ENCODE measurements at places on chromosomes 1 and 21. TPM values are rescaled to one million over a fixed set of nuclear protein-coding genes. Genes with fewer than 3 reads are reported as not detected.

Gene TXLNA
- total RNA-seq, result 88.9 TPM

Gene ADAMTS1
- total RNA-seq, result 300 TPM

Gene SORT1
- total RNA-seq, result 79.1 TPM

Gene ODF2L
- total RNA-seq, result 19.7 TPM

Gene SLAMF7
- total RNA-seq, result not detected

Gene KCNA2
- not detected for total RNA-seq

Gene COL11A1
- total RNA-seq, result 261 TPM

DNA sequence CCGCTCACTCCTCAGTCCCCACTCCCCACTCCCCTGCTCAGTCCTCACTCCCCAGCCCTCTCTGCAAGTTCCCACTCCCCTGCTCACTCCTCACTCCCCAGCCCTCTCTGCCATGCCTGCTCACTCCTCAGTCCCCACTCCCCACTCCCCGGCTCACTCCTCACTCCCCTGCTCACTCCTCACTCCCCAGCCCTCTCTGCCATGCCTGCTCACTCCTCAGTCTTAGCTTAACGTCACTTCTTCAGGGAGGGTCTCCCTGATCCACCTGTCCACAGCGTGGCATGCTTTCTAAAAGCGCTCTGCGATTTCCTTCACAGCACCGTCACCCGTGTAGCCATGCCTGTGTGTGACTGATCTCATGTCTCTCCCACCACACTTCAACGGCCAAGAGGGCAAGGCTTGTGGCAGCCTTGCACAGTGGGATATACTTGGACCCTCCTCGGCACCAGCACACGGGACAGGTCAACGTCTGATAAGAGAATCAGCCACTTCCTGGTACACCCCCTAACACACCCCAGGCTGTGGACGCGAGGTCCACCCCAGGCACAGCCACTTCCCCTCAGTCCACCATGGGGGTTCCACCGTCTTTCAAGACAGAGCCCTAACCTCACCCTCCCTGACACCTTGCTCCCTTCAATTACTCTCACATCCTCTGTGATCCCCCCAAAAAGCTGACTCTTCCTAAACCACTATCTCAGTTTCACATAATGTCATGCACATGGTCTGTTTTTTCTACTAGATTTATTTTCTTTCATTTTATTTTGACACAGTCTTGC is 14.0 kb downstream of the PRDM15 start:
- DNase-seq, result no peak

DNA sequence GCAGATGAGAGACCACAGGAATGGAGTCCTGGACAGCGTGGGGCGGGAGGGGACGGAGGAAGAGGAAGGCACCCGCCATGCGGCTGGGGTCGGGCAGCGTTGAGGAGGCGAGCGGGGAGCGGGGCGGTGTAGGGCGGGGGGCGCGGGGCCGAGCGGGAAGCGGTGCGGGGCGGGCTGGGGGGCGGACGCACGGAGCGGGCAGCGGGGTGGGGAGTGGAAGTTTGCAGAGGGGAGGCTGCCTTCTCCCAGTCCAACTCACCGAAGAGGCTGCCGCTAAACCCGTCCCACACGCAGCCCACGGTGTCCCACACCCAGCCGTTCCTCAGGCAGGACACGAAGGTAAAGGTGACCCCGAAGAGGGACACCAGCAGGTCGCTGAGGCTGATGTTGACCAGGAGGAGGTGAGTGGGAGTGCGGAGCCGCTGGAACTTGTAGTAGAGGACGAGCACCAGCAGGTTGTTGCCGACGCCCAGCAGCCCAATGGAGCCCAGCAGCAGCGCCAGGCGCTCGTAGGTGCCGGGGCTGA is 483 bp downstream of the CHML start:
- DNase-seq, result peak; percentile 11

DNA sequence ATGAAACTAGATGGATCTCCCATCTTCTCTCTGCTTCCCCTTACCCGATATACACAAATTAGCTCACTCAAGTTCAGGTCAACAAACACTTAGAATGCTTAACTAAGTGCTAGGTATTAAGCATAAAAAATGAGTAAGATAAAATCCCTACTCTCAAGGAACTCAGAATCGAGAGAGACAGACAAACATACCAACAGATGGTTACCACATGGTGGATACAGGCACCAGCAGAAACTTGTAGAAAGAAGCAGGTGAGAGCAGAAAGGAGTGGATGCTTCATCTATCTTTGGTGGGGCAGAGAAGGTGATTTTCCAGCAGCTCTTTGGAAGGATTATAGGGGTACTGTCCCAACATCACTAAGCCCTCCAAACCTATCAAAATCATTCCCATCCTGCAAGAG is 32.2 kb downstream of the C8B start:
- no peak for DNase-seq

DNA sequence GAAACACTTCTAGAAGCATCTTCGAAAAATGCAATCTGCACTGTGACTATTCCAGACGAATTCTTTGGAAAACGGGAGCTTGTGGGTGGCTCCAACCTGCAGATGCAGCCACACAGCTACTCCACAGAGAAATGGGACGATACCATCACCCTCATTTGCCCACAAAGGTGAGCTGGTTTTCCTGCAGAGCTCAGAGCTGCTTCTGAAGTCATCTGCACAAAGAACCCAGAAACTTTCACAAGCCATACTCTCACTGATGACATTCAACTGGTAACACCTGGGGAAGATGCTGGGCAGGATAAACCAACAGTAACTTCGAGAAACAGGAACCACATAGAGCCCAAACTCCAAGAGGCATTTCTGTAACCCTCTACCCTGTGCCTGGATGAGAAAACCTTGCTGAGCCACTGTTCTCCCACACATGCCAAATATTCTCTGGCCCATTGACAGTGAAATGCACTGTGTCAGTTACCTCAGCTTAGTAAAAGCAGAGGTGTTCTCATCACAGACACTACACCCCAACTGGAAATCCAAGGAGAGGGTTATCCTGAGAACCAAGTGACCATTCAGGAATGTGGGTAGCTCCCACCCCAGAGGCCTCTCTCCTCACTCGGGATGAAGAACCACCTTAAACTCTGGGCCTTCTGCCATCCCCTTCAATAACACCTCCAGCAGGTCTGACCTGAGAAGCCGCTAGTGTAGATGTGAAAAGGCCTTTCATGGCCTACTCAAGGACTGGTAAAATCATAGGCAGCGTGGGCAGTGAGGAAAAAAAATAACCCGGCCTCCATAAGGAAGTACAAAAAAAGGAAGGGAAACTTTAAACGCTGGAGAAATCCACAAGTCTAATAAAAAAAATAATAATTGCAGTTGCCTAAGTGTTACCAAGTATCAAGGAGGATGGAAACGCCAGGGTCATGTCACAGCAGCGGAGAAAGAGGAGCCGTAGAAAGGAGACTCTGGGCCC is 56.7 kb downstream of the HSF2BP start:
- DNase-seq, result no peak

GRCh38 chr21:22993822-22994574 is 1995.8 kb downstream of the NCAM2 start:
- no peak for DNase-seq

DNA sequence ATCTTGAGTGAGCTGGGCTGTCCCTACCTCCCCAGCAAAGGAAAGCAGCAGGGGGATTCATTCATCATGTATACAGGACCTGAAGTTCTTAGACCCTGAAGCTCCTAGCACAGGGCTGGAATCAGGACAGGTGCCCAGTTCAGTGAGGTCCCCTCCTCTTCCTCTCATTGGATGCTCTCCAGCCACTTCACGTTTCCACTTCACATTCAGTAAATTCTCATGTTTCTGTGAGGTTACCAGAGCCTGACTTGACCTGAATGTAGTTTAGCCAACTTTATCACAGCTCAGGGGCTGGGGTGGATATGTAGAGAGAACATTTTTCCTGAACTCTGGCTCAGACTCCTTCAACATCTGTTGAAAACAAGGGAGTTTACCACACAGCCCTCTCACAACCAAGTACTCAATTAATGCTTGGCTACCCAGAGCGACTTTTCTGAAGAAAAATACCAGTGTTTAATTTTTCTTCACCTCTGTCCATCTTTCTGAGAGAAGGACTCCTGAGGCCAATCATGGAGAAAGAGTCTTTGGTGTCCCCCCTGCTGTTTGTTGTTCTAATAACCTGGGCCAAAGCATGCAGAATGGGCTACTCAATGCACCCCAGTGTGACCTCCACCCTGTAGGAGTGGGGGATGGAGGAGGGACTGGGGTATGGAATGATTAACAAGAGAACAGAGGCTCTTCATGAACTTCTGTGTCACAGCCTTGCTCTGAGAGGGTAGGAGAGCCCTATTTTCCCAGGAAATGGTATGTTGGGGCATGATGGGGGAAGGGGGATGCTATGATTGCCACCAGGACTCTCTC is 108.3 kb upstream of the FGGY start:
- no peak for DNase-seq

GRCh38 chr21:38036016-38036415 is 119.8 kb upstream of the KCNJ6 start:
- DNase-seq, result no peak

DNA sequence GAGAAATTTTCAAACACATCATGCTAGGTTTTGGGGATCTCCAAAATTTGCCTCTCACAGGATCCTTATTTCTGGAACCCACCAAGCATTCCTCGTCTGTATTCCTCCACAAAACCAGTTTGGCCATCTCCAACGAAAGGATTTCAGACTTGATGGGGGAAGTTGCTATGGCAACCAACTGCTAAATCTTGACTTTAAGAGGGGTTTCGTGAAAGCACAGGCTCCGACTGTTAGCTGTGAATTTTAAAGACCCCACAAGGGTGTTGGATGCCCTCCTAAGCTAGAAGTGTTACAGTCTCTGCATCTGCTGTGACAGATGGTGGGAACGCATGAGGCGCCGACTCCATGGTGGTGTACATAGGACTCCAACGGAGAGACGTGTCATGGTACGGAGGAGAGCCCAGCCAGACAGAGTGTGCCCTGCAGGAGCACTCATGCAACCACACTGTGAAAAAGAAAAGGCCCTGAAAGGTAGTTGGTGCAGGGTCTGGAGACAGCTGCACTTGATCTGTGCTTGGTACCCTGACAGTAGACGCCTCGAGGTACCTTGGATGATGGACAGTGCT is 147.1 kb downstream of the ASTN1 start:
- DNase-seq, result no peak

DNA sequence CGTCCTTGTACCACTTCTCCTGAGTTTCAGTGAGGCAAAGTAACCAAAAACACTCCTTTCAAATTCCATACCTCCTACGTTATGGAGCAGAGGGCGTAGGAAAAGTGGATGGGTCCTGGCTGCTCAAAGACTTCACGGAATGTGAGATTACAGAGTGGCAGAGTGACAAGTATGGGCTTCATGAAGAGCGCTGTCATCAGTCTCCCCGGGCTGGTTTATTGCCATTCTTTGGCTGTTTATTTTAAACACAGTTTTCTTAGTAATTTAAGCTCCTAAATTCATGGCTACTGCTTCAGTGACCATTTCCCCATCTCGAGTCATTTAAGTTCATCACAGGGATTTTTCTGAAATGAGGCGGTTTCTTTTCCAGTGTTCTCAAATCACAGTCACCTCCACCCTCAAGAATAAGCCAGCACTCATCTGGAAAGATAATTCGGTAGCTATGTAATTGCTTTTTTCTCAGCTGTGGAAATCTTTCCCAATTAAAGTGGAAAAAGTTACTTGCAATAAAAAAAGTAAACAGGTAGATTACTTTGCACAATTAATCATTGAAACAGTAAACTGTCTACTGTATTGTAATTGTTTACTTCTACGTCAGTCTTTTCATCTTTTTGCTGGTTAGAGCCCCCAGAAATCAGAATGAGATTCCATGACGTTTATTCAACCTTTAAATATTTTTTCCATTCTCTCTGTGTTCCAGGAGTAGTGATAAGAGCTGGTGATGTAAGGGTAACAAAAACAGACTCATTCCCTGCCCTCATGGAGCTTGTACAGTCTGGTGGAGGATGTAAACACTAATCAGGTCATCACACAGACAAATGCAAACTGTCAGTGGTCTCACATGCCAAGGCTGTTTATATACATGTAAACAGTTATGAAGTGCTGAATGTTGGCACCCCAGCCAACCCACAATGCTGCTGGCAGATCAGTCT is 3.0 kb upstream of the SMYD2 start:
- DNase-seq, result no peak

- no peak for DNase-seq
These were observed 38.8 kb downstream of the DNASE2B start for GRCh38 chr1:84436876-84437655.

- no peak for DNase-seq
These were observed 488 bp upstream of the GNL2 start for GRCh38 chr1:37596182-37596667.

DNA sequence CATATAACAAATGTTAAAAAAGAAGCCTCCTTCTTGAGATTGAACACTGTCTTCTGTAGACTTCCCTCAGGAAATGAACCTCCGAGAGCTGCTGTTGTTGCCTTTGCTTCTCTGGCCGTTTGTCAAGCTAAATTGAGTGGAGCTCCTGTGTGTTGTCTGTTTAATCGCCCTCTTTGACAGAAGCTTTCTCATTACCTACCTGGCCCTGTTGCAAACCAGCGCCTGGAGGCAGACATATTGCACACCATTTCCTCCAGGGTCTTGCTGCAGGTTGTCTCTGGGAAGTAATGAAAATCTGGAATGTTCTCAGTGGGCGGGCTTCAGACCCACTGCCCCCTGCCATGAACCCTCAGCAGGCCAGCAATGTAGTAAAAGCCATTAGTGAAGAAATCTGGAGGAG is 83.3 kb downstream of the GABPA start:
- DNase-seq, result no peak

DNA sequence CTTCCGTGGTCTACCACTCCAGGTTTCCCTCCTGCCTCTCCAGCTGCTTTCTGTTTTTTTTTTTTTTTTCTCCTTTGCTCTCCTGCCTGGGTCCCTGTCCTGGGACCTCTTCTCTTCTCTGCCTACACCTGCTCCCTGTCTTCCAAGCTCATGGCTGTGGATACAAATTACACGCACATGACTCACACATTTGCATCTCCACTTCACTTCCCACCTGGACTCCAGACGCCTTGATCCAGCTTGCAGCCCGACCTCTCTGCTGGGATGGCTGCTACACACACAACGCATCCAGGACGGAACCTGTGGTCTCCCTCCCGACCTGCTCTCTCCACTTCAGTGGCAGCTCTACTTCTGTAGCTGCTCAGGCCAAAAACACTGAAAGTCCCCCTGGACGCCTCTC is 44.4 kb upstream of the B3GALT5 start:
- no peak for DNase-seq

DNA sequence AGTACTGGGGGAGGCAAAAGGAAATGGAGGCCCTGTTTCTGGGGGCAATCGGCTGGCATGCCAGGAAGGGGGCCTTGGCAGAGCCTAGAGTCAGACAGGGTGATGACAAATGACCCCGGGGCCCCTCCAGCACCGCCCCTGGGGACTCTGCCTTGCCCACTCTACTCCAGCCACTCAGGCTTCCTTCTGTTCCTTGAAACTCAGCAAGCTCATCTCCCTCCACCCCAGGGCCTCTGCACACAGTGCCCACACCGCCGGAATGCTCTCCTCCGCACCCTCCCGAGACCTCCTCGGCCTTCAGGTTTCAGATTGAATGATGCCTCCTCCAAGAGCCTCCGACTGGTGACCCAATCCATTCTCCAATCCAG is 122.5 kb upstream of the ZBTB40 start:
- no peak for DNase-seq
